Stimulated activated CD4-positive, alpha-beta T cell treated with anti-CD3 and anti-CD28 coated beads, Interleukin-4, amount 100 ng/mL, for 4 hours (primary cell): ENCODE measurements at places on chromosomes 7 and 10.

DNA sequence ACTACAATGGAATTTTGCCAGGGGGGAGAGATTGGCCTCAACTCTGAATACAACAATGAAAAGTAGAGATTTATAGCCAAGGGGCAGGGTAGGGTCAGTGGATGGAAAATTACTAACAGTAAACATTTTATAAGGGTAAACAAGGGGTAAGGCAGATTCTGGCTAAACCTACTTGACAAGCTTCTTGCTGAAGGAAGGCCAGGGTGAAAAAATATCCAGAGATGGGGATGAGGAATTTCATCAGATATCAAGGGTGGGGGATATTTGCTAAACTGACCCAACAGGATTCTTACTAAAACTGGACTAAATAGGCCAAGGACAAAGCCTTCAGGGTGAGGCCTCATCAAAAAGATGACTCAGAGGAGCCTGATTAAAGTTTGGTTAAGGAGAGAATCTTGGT lies 156.3 kb downstream of the RTKN2 start:
- no peak for DNase-seq

DNA sequence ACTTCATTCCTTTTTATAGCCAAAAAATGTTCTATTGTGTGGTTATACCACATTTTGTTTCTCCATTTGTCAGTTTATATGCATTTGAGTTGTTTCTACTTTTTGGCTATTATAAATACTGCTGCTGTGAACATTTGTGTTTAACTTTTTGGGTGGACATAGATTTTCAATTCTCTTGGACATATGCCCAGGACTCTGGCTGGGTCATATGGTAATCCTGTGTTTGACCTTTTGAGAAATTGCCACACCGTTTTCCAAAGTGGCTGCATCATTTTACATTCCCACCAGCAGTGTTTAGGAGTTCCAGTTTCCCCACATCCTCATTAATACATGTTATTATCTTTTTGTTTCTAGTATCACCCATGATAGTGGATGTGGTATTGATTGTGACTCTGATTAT lies 39.4 kb downstream of the CSGALNACT2 start:
- DNase-seq, result no peak

DNA sequence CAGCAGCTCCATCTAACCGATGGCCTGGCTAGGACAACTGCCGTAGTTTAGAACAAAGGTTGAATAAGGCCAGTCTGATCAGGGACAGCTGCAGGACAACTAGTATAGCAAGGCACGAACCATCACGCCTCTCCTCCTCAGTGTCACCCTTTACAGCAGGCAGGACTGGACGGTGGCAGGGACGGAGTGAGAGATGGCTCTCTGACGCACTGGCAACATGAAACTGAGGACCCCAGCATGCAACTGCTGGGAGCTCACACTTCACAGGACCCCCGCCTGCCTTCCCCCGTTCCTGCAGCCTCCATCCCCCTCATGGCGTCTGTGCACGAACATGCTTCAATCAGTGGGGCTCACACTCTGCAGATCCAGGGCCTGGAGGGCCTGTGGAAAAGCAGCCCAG lies 53.7 kb downstream of the ZRANB1 start:
- no peak for DNase-seq

DNA sequence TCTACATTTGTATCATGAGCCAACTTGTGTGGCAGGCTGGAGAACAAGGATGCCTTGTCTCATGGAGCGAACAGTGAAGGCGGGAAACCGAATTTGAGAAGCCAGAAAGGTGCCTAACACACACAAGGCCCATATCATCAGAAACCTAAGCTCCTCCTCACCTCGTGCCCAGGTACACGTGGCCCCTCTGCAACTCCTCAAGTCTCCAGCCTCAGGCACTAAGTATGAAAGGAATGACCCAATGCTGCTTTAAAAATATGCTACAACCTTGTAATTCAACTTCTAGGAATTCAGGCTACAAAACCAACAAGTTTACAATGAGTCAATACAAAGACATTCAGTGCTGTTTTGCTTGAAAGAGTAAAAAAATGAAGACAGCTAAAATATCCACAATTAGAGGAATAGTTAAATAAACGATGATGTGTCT lies 95.7 kb downstream of the CDK6 start:
- no peak for DNase-seq

- no peak for DNase-seq
Observed at GRCh38 chr10:100618091-100618615, 82.4 kb downstream of the HIF1AN start.

DNA sequence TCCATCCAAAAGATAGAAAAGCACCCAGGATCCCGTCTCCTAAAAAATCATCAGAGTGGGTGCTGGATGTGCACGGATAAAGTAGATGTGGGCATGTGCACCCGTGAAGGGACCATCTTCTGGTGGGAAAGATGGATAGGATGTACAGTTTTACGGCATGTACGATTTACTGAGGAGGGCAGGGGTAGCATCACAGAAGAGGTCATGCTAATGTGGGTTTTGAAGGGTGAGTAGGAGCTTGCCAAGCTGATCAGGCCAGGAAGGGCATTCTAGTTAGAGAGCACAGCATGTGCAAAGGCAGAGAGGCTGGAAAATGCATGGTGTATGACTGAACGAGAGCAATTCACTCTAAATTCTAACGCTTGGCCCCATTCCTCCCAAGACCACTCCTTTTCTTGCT lies 7.8 kb upstream of the CRHR2 start:
- DNase-seq, result no peak

DNA sequence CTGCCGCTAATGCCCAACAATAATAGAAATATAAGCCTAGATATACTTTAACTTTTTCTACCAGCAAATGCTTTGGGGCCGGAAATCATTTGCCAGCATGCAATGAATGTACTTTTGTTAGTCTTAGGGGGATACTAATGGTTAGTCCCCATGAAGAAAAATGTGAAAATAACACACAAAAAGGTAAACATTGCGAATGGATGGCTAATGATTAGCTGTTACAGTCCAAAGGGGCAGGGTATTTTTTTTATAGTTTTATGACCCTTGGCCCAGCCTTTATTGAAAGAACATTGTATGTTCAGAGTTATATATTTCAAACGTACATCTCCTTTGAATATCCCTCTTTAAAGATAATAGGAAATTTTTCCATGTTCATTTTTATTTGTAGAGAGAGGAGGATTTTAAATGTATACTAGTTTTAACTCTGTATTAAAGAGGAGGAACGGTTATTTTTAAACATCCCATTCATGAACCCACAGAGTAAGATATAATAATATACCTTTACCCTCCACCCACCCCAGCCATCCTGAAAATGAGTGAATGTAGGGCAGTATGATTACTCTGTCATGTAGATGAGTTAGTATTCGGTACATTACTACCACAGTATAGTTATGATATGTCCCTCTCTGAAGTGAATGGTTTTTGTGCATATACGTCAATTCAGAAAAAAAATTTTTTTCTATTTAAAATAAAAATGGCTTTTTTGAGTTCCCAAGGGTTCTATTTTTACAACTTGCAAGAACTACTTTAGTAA lies 63.6 kb downstream of the ARID5B start:
- no peak for DNase-seq

DNA sequence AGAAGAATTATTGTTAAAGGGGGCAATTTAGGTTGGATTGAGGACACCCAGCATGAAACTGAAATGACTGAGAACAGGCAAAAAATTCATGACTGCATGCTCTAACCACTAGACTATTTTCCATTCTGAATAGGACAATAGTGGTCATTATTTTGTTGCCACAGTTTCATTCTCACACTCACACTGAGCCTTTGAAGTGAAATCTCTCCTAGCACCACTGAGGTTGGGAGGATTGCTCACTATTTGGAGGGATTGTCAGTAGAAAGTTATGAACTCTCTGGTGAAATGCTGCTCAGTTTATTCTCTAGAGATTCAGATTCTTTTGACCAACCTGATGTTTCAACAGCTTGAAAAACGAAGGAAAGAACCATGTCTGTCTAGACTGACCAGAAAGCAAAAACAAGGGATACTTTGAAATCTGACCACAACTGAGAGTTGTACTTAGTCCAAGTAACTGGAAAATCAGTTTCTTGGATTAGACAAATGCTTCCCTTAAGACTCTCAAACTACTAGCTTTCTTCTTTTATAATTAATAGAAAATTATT lies 191.2 kb downstream of the DYNC1I1 start:
- no peak for DNase-seq

DNA sequence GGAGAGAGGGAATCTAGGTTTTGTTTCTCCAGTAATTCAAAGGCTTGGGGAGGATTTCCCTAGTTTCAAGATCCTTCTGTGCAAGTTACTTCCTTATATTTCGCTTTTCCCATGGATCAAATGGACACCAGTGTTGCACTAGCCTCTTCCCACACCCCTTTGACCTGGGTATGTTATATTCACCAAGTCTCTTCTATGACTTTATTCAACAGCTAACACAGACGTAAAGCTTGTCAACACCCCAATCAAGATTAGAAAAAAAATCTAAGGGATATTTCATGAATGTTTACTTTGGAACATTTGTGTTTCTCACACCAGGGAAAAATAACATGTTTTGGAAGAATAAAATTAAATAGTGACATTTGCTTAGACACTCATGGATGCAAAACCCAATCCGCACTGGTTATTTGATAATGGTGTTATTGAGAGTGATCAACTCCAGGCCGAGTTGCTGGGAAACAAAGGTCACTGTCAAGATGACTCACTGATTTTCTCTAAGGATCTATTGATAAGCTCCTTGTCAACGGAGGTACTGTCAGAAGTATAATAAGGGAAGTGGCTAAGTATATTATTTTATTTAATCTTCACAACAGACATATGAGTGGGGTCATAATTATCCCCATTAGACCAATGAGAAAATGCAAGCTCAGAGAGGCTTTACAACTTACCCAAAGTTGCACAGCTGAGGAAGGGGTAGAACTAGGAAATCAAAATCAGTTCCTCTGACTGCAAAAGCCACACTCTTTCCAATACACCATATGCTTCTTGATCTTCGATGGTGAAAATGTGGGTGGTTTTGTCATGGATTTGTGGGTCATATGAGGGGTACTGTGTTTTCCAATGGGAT lies 52.2 kb downstream of the CREB3L2 start:
- DNase-seq, result no peak

DNA sequence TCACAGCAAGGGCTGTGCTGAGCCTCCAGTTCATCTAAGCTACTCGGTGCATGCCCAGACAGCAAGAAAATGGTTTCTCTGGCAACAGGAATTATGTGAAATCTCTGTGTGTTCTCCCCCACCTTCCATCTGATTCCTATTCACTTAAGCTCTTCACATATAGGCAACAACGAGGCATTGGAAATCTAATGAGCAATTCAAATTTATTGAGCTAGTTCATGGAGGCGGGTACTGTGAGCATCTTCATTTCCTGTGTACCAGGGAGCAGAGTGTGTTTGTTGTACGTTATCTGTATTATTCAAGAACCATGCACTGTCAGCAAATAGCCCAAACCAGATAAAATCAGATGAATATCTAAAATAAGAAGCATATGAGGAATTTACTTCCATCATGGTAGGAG lies 739.1 kb downstream of the MAGI2 start:
- no peak for DNase-seq

- no peak for DNase-seq
Observed at GRCh38 chr7:5510426-5511045, 86.9 kb upstream of the TNRC18 start.

DNA sequence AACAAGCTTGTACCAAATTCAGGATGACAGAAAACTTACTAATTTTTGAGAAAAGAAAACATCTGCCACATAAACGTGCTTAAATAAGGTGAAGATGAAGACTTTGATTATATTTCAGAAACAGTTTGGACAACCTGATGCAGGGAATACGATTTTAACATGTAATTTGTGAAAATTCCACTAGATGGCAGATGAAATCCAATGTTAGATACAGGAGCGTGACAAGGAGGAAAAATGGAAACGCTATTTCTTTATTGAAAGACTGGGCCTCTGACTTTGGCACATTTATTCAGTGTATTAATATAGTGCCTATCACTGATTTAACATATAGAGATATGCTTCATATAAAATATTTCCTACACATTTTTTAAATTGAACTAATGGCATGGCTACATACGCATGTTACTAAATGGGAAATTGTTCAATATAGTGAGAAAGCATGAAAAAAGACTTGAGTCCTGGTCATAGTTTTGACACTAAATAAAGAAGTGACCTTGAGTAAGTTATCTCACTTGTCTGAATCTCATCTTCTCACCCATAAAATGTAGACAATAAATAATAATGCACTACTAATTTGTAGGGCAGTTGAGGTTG lies 60.7 kb downstream of the CD36 start:
- no peak for DNase-seq

DNA sequence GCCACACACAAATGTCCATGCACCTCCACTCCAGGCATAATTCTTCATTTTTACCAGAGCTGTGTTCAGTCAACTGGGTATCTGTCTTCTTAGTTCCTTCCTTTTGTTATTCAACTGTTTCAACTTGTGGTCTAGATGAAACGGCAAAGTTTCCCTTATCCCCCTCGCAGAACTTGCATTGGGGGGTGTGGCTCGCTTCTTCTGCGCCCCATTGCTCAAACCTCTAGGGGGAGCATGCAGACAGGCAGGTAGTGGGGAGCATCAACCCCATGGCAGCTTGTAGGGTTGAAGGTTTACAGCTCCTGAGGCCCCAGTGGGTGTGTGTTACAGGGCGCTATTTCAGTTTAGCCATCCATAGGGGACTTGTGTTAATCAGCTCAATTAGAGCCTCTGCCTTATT lies 38.3 kb upstream of the COBL start:
- DNase-seq, result no peak

DNA sequence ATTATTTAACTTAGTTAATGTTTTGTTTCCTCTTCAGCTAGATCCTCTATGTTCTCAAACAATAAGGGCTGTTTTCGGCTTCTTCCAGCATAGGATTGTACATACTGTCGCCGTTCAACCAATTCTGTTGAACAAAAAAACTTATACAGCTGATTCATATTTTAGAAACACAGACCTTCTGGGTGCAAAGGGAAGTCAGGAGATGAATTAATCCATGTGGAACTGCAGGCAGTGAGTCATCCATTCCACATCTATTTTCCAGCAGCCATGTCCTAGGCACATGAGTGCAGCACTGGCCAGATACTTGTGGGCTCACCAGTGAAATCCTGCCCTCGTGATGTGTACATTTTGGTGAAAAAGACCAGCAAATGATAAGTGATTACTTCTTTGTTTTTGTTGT lies 163.2 kb downstream of the JAZF1 start:
- no peak for DNase-seq

- DNase-seq, result no peak
Observed at GRCh38 chr7:48078470-48078869, 10.6 kb upstream of the UPP1 start.

GRCh38 chr10:68837626-68838322 lies 10.4 kb downstream of the STOX1 start:
- DNase-seq, result no peak

GRCh38 chr7:140025241-140025640 lies 37.5 kb downstream of the PARP12 start:
- DNase-seq, result no peak

DNA sequence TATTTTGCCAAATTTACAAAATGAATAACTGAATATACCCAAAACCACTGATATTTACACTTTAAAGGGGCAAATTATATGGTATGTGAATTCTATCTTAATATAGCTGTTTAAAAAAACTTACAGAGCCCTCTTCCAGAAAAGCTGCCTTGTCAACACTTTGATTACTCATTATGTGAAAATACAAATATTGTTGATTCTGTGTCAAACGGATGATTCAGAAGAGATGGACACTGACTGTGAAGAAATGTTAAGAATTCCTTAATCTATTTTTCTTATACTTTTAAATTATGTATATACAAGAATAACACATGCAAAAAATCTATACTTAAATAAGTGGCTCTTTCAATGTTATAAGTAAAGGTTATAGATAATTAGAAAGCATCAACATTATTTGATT lies 41.5 kb downstream of the SMURF1 start:
- DNase-seq, result no peak
